ENCODE measurements at places on chromosomes 1 and 21.

- DNase-seq: no peak
Measured at GRCh38 chr1:46522969-46523320, 28.5 kb downstream of the KNCN start.

DNA sequence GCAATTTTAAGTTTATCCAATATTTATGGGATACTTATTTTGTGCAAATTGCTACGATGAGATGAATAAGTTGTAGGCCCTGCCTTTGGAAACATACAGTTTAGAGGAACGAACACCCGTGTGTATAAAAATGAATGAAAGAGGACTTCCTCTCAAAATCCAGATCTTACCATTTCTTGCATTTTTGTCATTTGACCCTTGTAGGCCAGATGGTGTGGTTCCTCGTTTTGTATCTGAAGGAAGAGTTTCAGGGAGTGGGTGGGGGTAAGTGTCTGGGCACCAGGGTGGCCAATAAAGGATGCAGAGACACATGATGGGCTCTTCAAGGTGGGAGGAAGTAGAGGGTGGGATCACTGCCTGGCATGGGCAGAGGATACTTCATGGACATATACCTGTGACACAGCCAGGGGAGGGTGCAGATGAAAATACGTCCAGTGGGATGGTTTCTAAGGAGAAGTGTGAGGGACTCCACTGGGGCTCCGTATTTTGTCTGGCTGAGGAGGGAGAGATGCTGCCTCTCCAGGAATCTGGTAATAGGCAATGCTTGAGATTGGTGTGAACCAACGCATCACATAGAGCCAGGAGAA lies 14.4 kb downstream of the MAPKAPK2 start:
- no peak for DNase-seq

GRCh38 chr1:184027826-184028695 lies 9.5 kb downstream of the COLGALT2 start:
- DNase-seq: no peak

- DNase-seq: no peak
Measured at GRCh38 chr1:55257958-55258357, 42.8 kb upstream of the USP24 start.

GRCh38 chr1:51558375-51558924 lies 39.4 kb upstream of the EPS15 start:
- no peak for DNase-seq

- no peak for DNase-seq
Measured at GRCh38 chr1:188006354-188006753, 1177.6 kb downstream of the PLA2G4A start.

- no peak for DNase-seq
Measured at GRCh38 chr1:30123036-30123435, 600.3 kb downstream of the MATN1 start.
